ENCODE measurements at places on chromosomes 5 and 9.

GRCh38 chr5:52831786-52832511, 44.2 kb downstream of the ITGA1 start:
- DNase-seq = no peak

GRCh38 chr9:3008091-3008490, 164.2 kb upstream of the PUM3 start:
- DNase-seq = no peak

DNA sequence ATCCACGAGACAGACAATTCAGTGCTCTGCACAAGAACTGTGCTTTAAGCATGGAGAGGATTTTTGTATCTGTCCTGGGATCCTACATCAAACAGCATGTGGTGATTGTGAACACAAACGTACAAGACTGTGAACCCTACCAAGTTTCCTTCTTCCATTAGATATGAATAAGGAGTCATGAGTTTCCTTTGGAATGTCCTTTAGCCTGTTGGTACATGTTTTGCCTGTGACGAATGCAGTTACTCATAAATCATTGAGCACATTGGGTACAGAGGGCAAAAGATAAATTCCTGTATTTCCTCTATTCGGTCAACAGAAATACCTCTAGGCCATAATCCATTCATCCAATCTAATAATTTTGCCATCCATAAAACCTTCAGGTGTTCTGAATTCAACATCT, 61.5 kb downstream of the FXN start:
- DNase-seq = no peak

GRCh38 chr9:83144492-83144891, 81.5 kb upstream of the RASEF start:
- no peak for DNase-seq

GRCh38 chr5:171312129-171312974, 3.3 kb downstream of the TLX3 start:
- DNase-seq = no peak

GRCh38 chr5:14884062-14884612, 12.6 kb upstream of the ANKH start:
- no peak for DNase-seq

DNA sequence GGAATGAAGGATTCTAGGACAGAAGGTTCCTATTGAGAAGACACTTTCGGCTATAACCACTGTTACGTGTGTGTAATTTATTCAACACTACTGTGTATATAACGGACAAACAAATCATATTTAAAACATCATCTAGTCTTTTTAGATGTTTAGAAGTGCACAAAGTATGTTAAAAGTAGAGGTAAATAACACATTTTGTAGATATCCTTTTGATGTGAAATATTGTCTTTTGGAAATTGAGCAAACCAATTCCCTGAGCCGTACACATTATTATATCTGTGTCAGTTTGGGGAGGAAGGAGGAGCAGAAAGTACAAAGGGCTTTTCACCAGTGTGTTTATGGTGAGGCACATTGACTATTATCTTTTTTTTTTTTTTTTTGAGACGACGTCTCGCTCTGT, 39.1 kb upstream of the ANKRD18A start:
- DNase-seq = no peak

DNA sequence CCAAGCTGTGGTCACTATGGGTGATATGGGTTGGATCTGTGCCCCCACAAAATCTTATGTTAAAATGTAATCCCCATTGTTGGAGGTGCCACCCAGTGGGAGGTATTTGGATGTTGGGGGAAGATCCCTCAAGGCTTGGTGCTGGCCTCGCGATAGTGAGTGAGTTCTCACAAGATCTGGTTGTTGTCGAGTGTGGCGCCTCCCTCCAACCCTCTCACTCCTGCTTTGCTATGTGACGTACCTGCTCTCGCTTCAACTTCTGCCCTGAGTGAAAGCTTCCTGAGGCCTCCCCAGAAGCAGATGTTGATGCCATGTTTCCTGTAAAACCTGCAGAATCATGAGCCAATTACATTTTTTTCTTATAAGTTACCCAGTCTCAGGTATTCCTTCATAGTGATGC, 35.5 kb downstream of the UGT3A2 start:
- no peak for DNase-seq

DNA sequence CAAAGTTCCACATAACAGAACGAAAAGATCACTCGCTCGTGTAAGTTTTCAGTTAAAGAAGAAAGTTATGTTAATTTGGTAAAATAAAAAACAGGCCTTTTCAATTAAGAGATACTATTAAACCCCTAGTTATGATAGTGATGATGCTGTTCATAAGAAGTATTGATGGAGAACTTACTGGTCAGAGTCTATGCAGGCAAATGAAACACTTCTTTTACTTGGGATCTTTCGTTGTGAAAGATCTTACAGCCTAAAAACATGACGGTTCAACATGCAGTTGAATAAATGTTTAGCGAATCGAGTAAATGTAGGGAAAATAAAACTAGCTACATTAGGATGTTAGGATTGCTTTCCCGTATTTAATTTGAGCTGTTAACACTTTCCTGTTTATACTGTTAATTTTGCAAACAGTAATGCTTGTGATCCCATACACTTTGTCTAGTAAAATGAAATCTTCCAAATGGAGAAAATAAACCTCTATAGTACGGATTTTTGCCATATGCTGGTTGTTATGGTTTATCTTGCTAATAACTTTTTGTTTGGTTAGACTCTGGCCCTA, 2.0 kb downstream of the RHOBTB3 start:
- no peak for DNase-seq

GRCh38 chr9:24257726-24258125, 288.0 kb downstream of the IZUMO3 start:
- DNase-seq = no peak

- DNase-seq = peak; percentile 42
These were observed 871 bp downstream of the TRIO start for GRCh38 chr5:14143841-14144585.

GRCh38 chr5:143401227-143402016, 2.1 kb downstream of the NR3C1 start:
- no peak for DNase-seq

GRCh38 chr5:80128141-80128540, 93.0 kb downstream of the THBS4 start:
- no peak for DNase-seq

GRCh38 chr9:112503170-112503569, 16.5 kb downstream of the KIAA1958 start:
- no peak for DNase-seq

GRCh38 chr9:122360891-122361290, 9.9 kb upstream of the PTGS1 start:
- DNase-seq = no peak

- DNase-seq = no peak
These were observed 53.6 kb downstream of the ASS1 start for GRCh38 chr9:130498298-130498917.

DNA sequence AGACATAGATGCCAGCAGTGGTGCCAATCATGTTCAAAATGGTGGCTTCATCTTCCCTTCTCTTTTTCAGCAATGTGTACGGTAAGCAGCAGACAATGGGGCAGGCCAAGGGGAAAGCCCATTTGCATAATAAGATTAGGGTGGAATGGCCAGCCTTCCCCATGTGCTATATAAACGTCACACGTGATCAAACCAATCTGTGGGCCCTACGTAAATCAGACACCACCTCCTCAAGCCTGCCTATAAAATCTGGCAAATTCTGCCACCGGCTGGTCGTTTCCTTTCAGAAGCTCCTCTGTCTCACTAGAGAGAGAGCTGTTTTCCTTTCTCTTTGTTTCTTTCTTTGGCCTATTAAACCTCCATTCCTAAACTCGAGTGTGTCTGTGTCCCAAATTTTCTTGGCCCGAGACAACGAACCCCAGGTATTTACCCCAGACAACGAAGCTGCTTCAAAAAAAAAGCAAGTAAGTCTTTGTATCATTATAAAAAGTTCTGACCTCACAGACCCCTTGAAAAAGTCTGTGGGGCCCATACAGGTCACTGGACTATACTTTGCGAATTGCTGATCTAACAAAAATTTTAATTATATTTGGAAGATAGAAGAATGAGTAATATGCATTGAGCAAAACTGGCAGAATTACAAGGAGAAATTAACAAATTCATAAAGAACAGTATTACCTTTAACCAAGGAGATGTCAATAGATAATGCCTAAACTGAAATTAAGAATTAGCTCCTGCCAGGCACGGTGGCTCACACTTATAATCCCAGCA, 15.2 kb downstream of the ZBTB5 start:
- DNase-seq = no peak

DNA sequence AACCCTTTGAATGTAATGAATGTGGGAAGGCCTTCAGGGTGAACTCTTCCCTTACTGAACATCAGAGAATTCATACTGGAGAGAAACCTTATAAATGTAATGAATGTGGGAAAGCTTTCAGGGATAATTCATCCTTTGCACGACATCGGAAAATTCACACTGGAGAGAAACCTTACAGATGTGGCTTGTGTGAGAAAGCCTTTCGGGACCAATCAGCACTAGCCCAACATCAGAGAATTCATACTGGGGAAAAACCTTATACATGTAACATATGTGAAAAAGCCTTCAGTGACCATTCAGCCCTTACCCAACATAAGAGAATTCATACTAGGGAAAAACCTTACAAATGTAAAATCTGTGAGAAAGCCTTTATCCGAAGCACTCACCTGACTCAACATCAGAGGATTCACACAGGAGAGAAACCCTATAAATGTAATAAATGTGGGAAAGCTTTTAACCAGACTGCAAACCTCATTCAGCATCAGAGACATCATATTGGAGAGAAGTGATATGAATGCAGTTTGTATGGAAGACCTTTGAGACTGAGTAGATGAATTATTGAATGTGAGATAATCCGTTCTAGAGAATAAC, 24.6 kb downstream of the ZNF454 start:
- no peak for DNase-seq

- no peak for DNase-seq
These were observed 6.3 kb downstream of the TYRP1 start for GRCh38 chr9:12699529-12699928.

GRCh38 chr9:78013934-78014333, 17.7 kb downstream of the GNAQ start:
- no peak for DNase-seq

DNA sequence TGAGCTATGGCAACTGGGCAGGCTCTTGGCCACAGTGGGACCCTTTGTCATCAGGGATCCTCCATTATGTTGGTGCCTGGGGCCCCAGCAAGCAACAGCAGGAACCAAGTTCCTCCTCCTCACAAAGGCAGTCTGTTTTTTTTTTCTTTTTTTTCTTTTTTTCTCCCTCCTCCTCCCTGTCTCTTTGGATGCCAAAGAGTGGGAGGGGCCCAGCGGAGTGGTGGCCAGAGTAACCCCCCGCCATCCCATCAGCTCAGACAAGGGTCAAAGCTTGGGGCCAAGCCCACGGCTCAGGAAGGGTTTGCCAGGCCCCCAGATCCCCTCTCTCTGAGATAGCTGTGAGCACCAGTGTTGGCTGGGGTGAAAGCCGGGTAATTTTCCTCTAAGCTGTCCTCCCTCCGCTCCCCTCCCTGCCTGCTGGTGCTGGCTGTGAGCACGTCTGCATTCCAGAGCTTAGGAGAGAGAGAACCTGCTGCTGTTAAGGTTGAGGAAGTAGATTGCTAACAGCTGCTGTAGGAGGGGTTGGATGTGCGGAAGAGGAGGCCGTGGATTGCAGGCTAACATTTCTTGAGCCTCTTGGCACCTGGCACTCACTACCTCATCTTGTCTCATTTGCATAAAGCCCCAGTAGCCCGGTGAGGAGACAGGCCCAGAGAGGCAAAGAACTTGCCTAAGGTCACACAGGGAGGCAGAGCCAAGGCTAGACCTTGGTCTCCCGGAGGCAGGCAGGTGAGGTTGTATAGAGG, 21.2 kb downstream of the GSN start:
- no peak for DNase-seq

DNA sequence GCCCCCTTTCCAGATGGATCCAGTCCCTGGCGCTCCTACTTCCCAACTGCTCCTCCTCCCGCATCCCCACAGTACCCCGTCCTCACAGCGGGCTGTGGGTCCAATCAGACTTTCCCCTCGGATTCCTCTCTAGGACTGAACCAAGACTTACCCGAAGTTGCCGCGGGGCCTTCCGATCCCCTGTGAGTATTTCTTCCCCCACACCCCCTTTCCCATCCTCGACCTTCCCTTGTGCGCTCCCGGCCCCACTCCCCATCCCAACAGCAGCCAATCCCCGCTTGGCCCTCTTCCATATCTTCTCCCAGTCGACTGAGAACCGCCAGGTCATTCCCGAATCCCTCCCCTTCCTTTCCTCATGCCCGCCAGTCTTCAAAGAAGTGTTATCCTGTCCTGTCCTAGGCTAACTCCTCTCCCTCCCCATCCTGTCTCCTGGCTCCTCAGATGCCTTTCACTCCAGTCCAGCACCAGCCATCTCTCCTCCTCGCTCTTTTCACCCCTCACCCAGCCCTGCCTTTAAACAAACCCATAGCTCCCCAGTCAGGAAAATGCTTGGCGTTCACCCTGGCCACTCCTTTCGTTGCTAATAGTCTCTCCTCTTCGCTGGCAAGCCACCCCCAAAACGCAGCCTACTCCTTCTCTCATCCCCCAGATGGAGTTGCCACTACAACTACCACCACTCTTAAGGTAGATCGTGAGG, 646 bp downstream of the SWI5 start:
- no peak for DNase-seq

GRCh38 chr5:516338-516925, 7.8 kb downstream of the SLC9A3 start:
- DNase-seq = no peak

DNA sequence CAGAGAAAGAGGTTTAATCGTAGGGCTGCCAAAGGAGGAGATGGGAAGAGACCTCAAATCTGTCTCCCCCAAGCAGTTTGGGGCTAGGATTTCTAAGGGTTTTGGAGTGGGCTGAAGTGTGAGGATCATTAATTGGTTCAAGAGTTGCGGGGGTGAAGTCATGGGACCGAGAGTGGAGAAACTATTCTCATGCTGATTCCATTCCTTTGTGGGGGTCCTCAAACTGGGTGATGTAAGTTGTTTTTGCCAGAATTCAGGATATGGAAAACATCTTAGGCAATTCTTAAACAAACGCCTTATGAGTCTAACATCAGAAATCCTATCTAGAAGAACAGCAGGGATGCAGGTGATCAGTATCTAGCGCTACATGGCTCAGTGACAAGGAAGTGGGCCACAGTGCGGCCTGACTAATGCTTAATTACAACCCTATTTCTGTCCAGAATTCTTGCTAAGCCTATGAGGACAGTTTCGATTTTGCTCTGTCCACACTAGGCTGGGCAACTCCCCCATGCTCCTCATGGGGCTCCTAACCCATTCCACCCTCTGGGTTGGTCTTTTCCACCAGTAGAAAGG, 27.7 kb upstream of the TRIO start:
- no peak for DNase-seq

All from GM19239 (cell line).